NCI-H2081 treated with DMSO at 0.1 percent for 48 hours (cell line): ENCODE measurements at places on chromosomes 4 and X.

GRCh38 chrX:48827654-48827968 is 1.3 kb downstream of the ERAS start:
- no peak for DNase-seq

- DNase-seq, result no peak
These were observed 20.2 kb upstream of the RASGEF1B start for GRCh38 chr4:81491943-81492342.

- no peak for DNase-seq
These were observed at the start of gene GJB1 for GRCh38 chrX:71222929-71223328. GJB1 (plus strand) TSS chrX:71223224; CDS start chrX:71223708, 484 bp downstream.

DNA sequence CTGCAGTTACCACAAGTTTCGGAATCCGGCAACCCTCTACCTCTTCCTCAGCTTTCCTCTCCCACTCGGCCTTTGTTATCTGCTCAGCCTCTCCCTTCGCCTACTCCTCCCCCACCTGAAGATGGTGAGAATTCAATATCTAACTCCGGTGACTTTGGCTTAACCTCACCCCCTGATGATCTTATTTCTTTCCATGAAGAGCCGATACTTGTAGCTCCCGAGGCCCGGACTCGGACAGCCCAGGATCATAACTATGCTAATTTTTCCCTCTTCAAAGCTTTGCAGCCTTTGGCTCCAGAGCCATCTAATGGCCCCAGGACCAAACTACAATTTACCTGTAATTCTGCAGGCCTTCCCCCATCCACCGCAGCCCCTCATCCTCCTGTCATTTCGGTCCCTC is 32.0 kb upstream of the MGST2 start:
- DNase-seq, result no peak

DNA sequence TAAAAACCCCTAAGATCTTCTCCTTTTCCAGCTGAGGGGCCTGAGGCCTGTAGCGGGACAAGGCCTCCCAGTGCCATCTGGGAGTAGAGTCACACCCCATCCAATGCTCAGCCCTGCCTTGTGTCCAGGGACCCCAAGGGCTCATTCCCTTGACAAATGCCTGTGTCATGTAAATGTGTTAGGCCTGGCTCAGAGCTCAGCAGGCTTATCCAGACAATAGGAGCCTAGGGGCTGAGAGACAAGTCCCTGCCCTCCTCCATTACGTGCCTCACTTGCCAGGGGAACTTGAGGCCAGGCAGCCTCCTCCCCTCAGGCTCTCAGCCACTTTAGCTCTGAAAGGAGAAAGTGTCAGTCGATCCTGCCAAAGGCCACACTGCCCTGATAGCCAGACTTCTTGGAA is 166.8 kb upstream of the MAMLD1 start:
- DNase-seq, result no peak

- peak; percentile 25 for DNase-seq
These were observed 192.9 kb upstream of the RBPJ start for GRCh38 chr4:26127851-26128337.

DNA sequence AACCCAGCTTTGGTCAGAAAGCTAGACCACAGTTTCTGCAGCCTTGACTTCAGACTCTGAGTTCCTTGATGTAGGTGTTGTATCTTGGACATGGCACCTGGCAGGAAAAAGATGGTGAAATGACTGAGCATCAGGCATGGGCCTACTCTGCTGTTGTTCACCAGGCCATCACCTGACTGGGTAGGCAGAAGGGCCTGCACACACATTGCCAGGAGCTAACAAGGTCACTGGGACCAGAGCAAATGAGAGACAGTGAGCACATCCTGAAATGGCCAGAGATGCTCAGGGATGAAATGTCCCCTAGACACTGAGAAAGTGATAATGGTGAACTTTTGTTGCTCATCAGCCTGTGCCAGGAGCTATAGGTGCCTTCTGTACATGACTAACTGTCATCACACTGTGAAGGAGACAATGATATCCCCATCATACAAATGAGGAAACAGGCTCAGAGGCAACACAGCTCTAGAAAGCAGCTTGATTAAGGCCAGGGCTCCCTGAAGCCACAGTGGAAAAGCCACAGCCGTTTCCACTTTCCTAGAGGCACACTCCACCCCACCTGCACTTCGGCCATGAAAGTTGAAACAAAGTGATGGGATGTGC is 128.3 kb downstream of the TSPAN5 start:
- DNase-seq, result no peak

- DNase-seq, result no peak
These were observed 129.7 kb downstream of the FRAS1 start for GRCh38 chr4:78186597-78187543.

GRCh38 chr4:27100713-27101112 is 240.1 kb downstream of the STIM2 start:
- no peak for DNase-seq

DNA sequence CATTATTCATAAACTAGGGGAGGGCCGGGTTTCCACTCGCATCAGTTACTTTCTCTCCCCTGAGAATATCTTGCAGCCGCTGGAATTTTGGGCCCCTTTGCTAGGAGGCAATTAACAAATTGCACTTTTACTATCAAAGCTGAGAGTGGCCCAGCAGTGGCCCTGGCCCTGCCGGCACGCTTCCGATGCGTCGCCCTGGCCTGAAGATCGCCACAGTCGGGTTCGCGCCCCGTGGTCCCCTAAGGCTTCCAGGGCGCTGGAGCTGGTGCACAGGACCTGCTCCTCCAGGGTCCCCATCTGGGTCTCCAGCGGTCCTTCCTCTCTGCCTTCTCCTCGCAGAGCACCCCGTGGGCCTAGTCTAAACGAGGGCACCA is 486 bp upstream of the CWH43 start:
- DNase-seq, result no peak

GRCh38 chr4:106522839-106523238 is 154.3 kb upstream of the GIMD1 start:
- DNase-seq, result no peak

DNA sequence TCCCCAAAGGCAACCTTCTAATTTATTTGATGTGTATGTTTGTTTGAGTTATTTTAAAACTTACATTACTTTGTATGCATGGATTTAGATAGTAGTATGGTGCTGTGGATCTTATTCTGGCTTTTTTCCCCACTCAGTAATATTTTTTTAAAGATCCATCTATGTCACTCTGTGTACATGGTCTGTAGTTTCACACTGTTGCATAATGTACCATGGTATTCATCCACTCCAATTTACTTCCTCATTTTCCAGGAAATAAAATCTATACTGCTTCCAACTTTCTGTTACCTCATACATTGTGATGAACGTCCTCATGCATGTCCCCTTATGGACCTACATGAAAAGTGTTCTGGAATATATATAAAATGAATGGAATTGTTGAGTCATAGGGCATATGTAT is 17.6 kb downstream of the ARMCX2 start:
- DNase-seq, result no peak

- no peak for DNase-seq
These were observed 81.1 kb downstream of the FAAH2 start for GRCh38 chrX:57367649-57368048.

- DNase-seq, result no peak
These were observed 38.2 kb downstream of the EDNRA start for GRCh38 chr4:147518846-147519767.

- DNase-seq, result no peak
These were observed 25.2 kb downstream of the PIGG start for GRCh38 chr4:524196-524595.

DNA sequence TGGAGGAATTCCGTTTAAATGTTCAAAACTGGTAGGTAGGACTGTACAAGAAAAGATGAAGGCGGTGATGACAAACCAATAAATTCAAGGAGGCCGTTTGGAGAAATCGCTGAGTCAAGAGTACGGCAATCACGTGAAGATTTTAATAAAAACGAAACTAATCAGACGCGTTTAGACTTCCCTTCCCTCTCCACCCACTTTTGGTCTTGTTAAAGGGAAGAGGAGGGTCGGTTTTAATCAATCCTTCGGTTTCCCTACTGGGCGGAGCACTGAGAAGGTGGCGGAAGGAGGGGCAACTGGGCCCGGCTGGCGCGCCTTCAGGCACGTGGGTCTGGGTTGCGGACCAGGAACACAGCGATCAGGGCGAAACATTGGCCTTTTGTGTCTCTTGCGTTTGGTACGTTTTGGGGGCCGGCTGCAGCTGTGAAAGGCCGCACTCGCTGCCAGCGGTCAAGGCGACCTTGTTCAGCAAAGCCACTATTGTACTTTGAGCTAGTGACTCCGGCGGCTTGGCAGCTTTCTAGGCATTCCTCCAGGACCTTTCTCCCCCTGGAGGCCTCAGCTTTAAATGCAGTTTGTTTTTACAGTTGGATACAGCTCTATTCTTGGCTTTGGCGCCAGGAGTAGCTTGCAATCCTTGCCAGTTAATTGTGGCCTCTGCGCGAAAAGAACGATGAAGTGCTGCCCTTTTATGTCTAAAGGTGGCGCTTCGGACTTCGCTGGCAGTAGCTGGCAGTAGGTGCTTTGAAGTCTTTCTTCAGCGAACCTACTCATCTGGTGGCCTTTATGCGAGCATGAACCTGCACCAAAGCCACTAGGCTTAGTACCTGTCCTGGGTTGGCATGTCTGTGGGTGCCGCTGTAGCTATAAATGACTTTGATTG is 16.8 kb upstream of the LAMP2 start:
- DNase-seq, result peak; percentile 64

DNA sequence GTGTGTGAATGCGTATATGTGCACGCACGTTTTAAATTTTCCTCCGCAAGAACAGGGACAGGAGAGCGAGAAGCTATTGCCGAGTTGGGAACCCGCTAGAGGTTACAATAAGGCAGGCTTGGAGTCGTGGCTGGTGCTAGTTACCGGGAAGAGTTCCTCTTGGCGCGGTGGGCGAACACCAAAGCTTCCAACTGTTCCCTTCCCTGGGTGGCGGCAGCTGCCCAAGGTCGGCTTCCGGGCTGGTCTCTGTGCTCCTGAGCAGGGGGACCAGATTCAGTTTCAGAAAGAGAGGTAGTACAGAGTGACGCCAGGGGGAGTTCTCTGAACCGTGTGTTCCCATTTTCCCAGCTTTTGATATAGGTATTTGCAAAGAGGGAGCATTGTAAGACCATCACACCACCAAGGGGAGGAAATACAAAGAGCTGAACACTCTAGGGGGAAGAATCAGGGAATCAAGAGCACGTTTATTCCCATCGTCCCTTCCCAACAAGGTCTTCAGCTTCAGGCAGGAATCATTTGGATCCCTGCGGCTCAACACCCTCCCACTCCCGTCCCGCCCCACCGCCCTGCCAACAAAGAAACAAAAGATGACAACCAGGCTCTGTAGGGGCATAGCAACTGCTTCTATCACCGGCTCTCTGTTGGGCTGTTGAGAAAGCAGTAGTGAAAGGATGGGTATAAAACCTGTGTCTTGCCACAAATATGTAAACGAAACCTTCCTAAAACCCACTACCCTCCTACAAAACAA is 113.6 kb upstream of the TEX13C start:
- peak; percentile 68 for DNase-seq

- DNase-seq, result no peak
These were observed 13.6 kb downstream of the RGS12 start for GRCh38 chr4:3306450-3306849.

- no peak for DNase-seq
These were observed 166.7 kb downstream of the PRDM5 start for GRCh38 chr4:120755864-120756263.

DNA sequence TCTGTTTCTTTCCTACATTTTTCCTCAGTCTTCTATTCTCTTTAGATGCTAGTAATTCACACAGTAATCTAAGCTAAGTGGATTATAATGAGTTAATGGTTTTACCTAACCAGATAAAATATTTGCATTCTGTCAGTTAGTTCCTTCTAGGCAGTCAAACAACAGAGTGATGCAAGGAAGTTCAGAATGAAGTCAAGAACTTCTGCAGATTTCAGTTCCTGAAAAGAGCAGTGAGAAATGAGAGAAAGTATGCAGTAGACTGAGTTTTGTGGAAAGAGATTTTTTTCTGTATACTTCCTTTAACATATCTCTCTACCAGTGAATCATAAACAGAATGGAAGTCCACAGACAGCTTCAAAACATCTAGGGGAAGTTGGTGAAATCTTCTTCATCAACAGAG is 774.0 kb upstream of the POU3F4 start:
- DNase-seq, result no peak
